Suppressor macrophage treated with lipopolysaccharide for 1 hour (primary cell): ENCODE measurements at places on chromosomes 2 and 18.

- DNase-seq, result no peak
These were observed 117.0 kb downstream of the LAMA1 start for GRCh38 chr18:7000484-7001096.

DNA sequence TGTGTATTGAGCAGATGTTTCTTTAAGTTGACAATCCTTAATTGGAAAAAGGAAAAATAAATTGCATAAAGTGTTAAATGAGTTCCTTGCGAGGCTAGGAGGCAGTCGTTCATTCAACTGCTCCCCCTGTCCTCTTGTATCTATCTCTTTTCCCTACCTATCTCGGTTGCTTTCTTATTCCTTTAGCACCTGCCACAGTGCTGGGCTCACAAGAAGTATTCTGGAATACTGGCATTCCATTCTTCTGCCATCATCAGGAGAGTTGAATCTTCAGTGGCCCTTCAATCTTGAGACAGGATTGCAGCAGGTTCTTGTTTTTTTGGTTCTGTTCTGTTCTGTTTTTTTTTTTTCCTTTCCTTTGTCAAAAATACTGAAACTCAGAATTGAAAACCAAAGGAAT, 143.1 kb upstream of the AQP4 start:
- DNase-seq, result no peak

DNA sequence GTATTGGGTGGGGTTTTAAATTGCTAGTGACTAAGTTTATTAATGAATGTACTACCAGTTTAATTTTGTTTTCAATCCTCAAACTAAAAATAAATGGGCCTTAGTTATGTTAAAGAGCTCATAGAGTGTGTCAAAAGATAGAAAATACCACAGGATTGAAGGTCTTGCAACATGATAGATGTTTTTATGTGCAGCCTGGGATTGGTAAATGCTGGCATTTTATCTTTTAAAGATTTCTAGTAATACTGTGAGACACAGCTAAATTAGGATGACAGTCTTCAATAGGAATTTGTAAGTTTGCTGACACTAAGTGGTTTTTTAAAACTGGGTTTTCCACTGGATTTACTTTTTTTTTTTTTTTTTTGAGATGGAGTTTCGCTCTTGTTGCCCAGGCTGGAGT, 122.3 kb downstream of the HAUS1 start:
- no peak for DNase-seq

GRCh38 chr2:44119878-44120277, 48.8 kb upstream of the PPM1B start:
- peak; percentile 26 for DNase-seq
